Breast epithelium (tissue), 4 donors: ENCODE measurements at places on chromosomes 2 and 18. TPM values are rescaled to one million over a fixed set of nuclear protein-coding genes. Genes with fewer than 3 reads are reported as not detected.

MYO3B gene
- total RNA-seq, result 0.16 TPM

OBSL1 gene
- total RNA-seq, result 69.2 TPM

PLEK gene
- 20.5 TPM for total RNA-seq

CPS1 gene
- 10.4 TPM for total RNA-seq

SLC19A3 gene
- total RNA-seq, result 29.9 TPM

GTF3C2 gene
- 55.7 TPM for total RNA-seq

CYP27A1 gene
- total RNA-seq, result 28.8 TPM

DYNC1I2 gene
- 98.9 TPM for total RNA-seq

MARCO gene
- total RNA-seq, result 58.6 TPM

C2orf81 gene
- 1.3 TPM for total RNA-seq

FTCDNL1 gene
- 3.7 TPM for total RNA-seq

CDH2 gene
- 0.16 TPM for total RNA-seq

OSBPL1A gene
- 61.1 TPM for total RNA-seq

COL4A3 gene
- 3.7 TPM for total RNA-seq

TMEM178A gene
- total RNA-seq, result 1.9 TPM

- no peaks in the 10 kb centered on the region for H3K4me1 ChIP-seq
- H3K27ac ChIP-seq, result no peak overlapping the region
- no peak for DNase-seq
- peaks cover 13% of the 10 kb centered on the region for H3K36me3 ChIP-seq
- H3K4me3 ChIP-seq, result no peak overlapping the region
Measured at GRCh38 chr2:63983986-63984605, 35.1 kb downstream of the VPS54 start.

DNA sequence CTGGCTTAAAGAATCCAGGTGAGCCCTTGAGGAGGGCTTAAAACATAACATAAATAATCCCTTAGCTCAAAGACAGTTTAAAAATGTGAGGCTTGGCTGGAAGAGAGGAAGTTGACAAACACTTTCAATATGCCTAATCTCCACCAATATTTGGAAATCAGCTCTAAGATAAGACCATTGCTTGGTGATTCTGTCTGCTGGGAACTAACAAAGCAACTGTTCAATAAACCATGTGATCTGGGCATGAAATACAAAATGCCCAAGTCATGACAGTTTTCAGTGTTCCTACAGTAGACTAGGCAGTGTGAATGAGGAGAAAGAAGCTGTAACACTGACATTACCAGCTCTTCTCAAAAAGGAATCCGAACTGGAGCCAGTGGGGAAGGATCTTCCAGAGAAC, 10.7 kb downstream of the MFF start:
- H3K4me3 ChIP-seq, result no peak overlapping the region
- no peaks in the 10 kb centered on the region for H3K27me3 ChIP-seq
- no peak overlapping the region for H3K27ac ChIP-seq

- no peak overlapping the region for H3K27ac ChIP-seq
- no peaks in the 10 kb centered on the region for H3K27me3 ChIP-seq
- no peak overlapping the region for H3K4me3 ChIP-seq
- no peaks in the 10 kb centered on the region for H3K4me1 ChIP-seq
- H3K36me3 ChIP-seq, result no peaks in the 10 kb centered on the region
- no peak for DNase-seq
Measured at GRCh38 chr2:208065476-208065875, 40.1 kb upstream of the PLEKHM3 start.

GRCh38 chr2:70007151-70007550, 45.7 kb upstream of the ASPRV1 start:
- no peak for DNase-seq
- no peak overlapping the region for H3K4me3 ChIP-seq
- no peaks in the 10 kb centered on the region for H3K4me1 ChIP-seq
- no peaks in the 10 kb centered on the region for H3K27me3 ChIP-seq
- no peaks in the 10 kb centered on the region for H3K36me3 ChIP-seq

DNA sequence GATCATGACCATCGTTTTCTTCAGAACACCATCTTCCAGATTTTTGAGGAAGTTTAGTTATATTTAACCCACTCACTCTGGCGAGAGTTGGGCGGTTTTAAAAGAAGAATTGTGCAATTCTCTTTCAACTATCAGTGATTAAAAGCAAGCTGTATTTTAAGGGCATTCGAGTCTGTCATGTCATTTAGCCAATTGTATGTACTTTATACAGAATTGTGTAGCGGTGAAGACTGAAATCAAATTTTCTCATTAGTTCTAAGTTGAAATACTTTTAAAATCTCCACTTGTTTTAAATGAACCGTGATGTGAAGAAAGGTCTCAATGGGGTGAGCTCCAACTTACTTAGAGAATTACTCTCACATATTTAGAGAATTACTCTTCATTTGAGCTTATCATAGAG, 214.6 kb upstream of the DTNA start:
- H3K4me1 ChIP-seq, result no peaks in the 10 kb centered on the region
- no peak overlapping the region for H3K4me3 ChIP-seq
- H3K27ac ChIP-seq, result no peak overlapping the region
- no peaks in the 10 kb centered on the region for H3K36me3 ChIP-seq

GRCh38 chr2:183487326-183487725, 363.1 kb downstream of the NUP35 start:
- no peak overlapping the region for H3K27ac ChIP-seq
- H3K4me3 ChIP-seq, result no peak overlapping the region
- no peak for DNase-seq
- H3K4me1 ChIP-seq, result no peaks in the 10 kb centered on the region

DNA sequence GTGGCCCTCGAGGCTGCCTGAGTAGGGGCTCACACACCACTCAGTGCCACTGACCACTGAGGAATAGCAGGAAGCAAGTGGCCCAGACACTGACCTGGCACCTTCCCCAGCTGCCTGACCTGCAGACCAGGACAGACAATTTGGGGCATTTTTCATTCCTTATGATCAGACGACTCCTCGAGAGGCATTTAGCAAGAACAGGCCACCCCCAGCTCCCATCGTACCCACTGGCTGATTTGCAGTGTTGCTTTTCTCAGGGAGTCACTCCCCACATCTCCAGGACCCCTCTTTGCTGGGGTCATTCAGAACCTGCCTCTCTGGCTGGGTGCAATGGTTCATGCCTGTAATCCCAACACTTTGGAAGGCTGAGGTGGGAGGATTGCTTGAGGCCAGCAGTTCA, 185.7 kb downstream of the HAUS1 start:
- no peaks in the 10 kb centered on the region for H3K4me1 ChIP-seq
- H3K27me3 ChIP-seq, result no peaks in the 10 kb centered on the region
- H3K36me3 ChIP-seq, result no peaks in the 10 kb centered on the region
- no peak for DNase-seq

DNA sequence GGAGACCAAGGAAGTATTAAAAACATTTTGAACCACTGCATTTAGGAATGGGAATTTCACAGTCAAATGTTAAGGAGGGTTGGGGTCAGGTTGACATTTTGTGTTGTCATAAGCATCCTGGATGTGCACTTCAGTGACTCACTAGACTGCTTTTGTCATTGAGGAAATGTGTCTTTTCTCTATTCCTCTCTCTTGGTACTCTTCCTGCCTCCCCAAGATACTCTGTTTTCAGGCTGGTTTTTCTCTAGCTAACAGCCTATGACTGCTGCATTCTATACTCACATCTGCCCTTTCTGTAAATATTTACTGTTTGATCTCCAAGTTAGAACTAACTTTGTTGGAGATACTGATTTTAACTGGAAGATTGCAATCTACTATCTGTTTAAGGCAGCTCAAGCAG, 23.4 kb downstream of the XRCC5 start:
- H3K4me3 ChIP-seq, result no peak overlapping the region
- H3K36me3 ChIP-seq, result peaks cover 8% of the 10 kb centered on the region
- no peaks in the 10 kb centered on the region for H3K4me1 ChIP-seq
- no peaks in the 10 kb centered on the region for H3K27me3 ChIP-seq

DNA sequence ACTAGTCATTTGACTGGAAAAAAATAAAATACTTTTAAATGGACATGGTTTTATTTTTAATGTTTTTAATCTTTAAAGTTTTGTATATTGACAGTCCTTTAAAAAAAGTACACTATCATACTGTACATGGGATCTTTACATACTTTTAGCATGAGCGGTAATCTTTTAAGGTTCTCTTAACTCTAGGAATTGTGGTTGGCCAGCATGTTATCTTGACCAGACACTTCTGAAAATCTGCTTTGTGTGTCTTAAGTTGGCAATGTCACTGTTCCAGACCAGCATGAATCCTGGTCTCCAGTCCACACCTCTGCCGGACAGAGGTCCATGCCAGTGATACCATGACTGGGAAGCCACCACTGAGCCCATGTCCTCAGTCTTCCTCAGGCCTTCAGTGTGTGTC, 17.7 kb downstream of the ITGB1BP1 start:
- H3K36me3 ChIP-seq, result no peaks in the 10 kb centered on the region
- no peak overlapping the region for H3K4me3 ChIP-seq
- DNase-seq, result no peak
- H3K4me1 ChIP-seq, result no peaks in the 10 kb centered on the region
- no peak overlapping the region for H3K27ac ChIP-seq
- H3K27me3 ChIP-seq, result no peaks in the 10 kb centered on the region

DNA sequence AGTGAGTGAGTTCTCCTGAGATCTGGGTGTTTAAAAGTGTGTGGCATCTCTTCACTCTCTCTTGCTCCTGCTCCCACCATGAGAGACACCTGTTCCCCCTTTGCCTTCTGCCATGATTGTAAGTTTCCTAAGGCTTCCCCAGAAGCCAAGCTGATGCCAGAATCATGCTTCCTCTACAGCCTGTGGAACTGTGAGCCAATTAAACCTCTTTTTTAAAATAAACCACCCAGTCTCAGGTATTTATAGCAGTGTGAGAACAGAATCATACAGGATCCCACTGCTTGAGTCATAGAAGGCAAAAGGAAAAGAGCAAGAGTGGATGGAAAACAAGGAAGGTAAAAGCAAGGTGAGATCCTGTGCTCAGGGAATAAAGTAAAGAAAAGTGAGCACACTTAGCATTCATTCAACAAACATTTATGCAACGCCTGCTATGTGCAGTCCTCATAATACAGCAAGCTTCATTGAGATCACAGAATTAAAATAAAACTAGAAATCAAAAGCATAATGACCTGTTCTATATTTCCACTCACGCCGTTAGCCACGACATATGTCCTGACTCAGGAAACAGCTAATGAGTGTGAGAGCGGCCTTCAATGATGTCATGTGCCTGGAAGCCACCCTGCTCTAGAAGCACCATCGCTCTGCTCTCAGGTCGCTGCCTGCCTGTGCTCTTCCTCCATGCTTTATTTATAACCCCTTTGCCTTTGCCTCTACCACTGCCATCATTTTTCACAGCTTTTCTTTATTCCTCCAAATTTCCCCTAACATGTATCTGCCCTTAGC, 11.3 kb upstream of the COPS8 start:
- no peaks in the 10 kb centered on the region for H3K36me3 ChIP-seq
- no peak overlapping the region for H3K4me3 ChIP-seq
- H3K27me3 ChIP-seq, result no peaks in the 10 kb centered on the region
- no peak for DNase-seq
- no peaks in the 10 kb centered on the region for H3K4me1 ChIP-seq

GRCh38 chr2:75098856-75099255, 100.5 kb downstream of the TACR1 start:
- H3K4me3 ChIP-seq, result no peak overlapping the region
- H3K27ac ChIP-seq, result no peak overlapping the region
- H3K36me3 ChIP-seq, result no peaks in the 10 kb centered on the region
- no peaks in the 10 kb centered on the region for H3K4me1 ChIP-seq
- H3K27me3 ChIP-seq, result no peaks in the 10 kb centered on the region
- no peak for DNase-seq

DNA sequence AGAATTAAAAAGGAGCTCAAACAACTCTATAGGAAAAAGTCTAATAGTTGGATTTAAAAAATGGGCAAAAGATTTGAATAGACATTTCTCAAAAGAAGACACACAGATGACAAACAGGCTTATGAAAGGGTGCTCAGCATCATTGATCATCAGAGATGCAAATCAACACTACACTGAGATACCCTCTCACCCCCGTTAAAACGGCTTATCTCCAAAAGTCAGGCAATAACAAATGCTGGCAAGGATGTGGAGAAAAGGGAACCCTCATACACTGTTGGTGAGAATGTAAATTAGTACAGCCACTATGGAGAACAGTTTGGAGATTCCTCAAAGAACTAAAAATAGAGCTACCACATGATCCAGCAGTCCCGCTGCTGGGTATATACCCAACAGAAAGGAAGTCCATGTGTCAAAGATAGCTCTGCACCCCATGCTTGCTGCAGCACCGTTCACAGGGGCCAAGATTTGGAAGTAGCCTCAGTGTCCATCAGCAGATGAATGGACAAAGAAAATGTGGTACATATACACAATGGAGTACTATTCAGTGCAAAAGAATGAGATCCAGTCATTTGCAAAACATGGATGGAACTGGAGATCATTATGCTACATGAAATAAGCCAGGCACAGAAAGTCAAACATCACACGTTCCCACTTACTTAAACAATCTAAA, 46.7 kb upstream of the B3GNT7 start:
- no peaks in the 10 kb centered on the region for H3K36me3 ChIP-seq
- no peaks in the 10 kb centered on the region for H3K27me3 ChIP-seq
- no peak overlapping the region for H3K4me3 ChIP-seq
- no peak for DNase-seq

GRCh38 chr18:38009320-38009719, 443.7 kb upstream of the CELF4 start:
- H3K27ac ChIP-seq, result no peak overlapping the region
- no peak for DNase-seq
- H3K27me3 ChIP-seq, result no peaks in the 10 kb centered on the region
- H3K4me3 ChIP-seq, result no peak overlapping the region

DNA sequence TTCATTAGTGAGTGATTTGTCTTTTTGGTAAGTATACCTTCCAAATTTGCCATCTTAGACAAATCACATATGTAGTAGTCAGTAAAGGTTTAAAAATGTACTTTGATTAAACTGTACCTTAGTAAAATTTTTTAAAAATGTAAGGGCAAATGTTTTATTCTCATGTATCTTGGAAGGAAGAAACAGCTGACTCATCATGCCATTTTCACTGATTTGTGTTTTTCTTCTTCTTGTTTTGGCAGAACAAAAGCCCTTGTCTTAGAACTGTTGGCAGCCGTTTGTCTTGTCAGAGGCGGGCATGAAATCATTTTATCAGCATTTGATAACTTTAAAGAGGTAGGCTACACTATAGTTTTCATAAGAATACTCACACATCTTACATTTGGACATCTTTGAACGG, 136.5 kb downstream of the PRPF40A start:
- DNase-seq, result no peak
- no peaks in the 10 kb centered on the region for H3K4me1 ChIP-seq
- no peaks in the 10 kb centered on the region for H3K27me3 ChIP-seq
- no peak overlapping the region for H3K27ac ChIP-seq
- H3K36me3 ChIP-seq, result no peaks in the 10 kb centered on the region

DNA sequence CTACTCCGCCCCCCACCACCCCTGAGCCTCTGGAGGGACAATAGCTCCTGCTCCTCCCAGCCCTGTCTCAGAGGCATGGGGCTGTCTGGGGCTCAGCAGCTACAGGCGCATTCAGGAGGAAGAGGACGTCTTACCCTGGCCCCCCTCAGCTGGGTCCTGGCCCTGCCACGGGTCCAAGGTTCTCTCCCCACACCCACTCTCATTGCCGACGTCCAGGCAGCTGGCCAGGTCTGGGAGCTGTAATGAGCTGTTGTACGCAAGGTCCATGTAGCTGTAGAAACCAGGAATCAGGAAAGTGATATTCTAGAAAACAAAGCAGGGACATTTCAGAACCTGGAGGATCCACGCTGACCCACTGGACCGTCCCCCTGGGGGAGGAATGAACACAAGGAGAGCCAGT, 13.5 kb downstream of the PASK start:
- no peak for DNase-seq
- no peak overlapping the region for H3K4me3 ChIP-seq
- H3K27me3 ChIP-seq, result no peaks in the 10 kb centered on the region

GRCh38 chr2:184597571-184597991, 748 bp upstream of the ZNF804A start:
- H3K36me3 ChIP-seq, result no peaks in the 10 kb centered on the region
- no peaks in the 10 kb centered on the region for H3K27me3 ChIP-seq
- no peak for DNase-seq
- H3K4me3 ChIP-seq, result peak overlapping the region; percentile 74
- no peak overlapping the region for H3K27ac ChIP-seq
